Suprapubic skin (tissue), 4 donors: ENCODE measurements at places on chromosomes 7 and 10. TPM values are rescaled to one million over a fixed set of nuclear protein-coding genes. Genes with fewer than 3 reads are reported as not detected.

GRCh38 chr7:63925626-63926460 is 72.8 kb upstream of the ZNF722 start:
- peak overlapping the region; percentile 85 for H3K27ac ChIP-seq
- no peaks in the 10 kb centered on the region for H3K36me3 ChIP-seq
- H3K4me1 ChIP-seq, result peaks cover 15% of the 10 kb centered on the region
- no peaks in the 10 kb centered on the region for H3K27me3 ChIP-seq
- H3K4me3 ChIP-seq, result peak overlapping the region; percentile 58
- peak; percentile 88 for DNase-seq

CPA1 gene
- not detected for total RNA-seq

- no peaks in the 10 kb centered on the region for H3K27me3 ChIP-seq
- H3K36me3 ChIP-seq, result no peaks in the 10 kb centered on the region
- H3K27ac ChIP-seq, result no peak overlapping the region
- H3K4me1 ChIP-seq, result no peaks in the 10 kb centered on the region
- no peak for DNase-seq
- H3K4me3 ChIP-seq, result no peak overlapping the region
Observed at GRCh38 chr10:77333610-77334340, 303.8 kb downstream of the KCNMA1 start.

HOXA10 gene
- 6.9 TPM for total RNA-seq

GRCh38 chr10:5595994-5596471 is 70.4 kb downstream of the ASB13 start:
- H3K4me1 ChIP-seq, result peaks cover 19% of the 10 kb centered on the region
- DNase-seq, result no peak
- H3K4me3 ChIP-seq, result no peak overlapping the region
- no peak overlapping the region for H3K27ac ChIP-seq
- H3K27me3 ChIP-seq, result no peaks in the 10 kb centered on the region
- no peaks in the 10 kb centered on the region for H3K36me3 ChIP-seq

DNA sequence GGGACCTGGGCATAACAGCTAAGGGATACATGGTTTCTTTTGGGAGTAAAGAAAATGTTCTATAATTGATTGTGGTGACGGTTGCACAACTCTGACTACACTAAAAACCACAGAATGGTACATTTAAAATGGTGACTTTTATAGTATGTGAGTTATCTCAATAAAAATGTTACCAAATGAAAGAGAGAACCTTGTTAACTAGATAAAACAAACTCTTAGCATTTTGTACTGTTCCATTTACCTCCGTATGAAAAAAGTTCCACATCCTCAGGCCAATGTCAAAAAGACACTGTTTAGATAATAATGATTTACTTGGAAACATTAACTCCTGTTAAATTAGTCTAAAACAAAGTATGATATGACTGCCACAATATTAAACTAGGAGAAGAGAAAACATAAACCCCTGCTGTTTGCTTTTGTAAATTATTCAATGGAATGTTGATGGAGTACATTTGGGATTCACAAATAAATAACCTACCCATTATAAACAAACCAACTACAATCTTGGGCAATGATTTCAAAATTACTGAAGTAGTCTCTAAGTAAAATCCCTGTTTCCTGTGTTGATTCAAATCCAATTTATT is 60.7 kb downstream of the SMURF1 start:
- H3K27me3 ChIP-seq, result no peaks in the 10 kb centered on the region
- no peak for DNase-seq
- no peak overlapping the region for H3K27ac ChIP-seq
- H3K4me3 ChIP-seq, result no peak overlapping the region

- H3K36me3 ChIP-seq, result peaks cover 34% of the 10 kb centered on the region
- H3K27me3 ChIP-seq, result no peaks in the 10 kb centered on the region
- H3K4me3 ChIP-seq, result no peak overlapping the region
- H3K27ac ChIP-seq, result no peak overlapping the region
Observed at GRCh38 chr10:102384606-102385429, 10.7 kb upstream of the NFKB2 start.

DNA sequence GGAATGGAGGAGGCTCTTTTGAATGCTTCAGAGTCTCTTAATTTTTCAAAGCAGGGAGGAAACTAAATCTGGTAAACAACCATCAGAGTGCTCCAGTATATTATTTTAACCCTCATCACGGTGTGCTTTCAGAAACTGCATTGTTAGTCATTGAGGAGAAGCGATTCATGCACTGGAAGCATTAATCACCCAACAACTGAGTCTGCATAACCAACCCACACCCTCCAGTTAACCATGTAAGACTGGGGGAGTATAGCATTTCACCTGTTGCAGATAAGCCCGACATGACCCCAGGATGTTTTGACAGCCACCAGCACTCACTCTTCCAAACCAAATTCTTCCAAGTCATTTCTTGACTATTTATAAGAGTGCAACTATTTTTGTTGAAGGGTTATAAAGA is 257.6 kb downstream of the GATA3 start:
- no peak for DNase-seq
- no peaks in the 10 kb centered on the region for H3K27me3 ChIP-seq
- peaks cover 4% of the 10 kb centered on the region for H3K4me1 ChIP-seq
- no peak overlapping the region for H3K4me3 ChIP-seq
- H3K36me3 ChIP-seq, result no peaks in the 10 kb centered on the region

- H3K36me3 ChIP-seq, result no peaks in the 10 kb centered on the region
- H3K4me3 ChIP-seq, result no peak overlapping the region
- no peaks in the 10 kb centered on the region for H3K4me1 ChIP-seq
- no peak for DNase-seq
- no peak overlapping the region for H3K27ac ChIP-seq
- H3K27me3 ChIP-seq, result no peaks in the 10 kb centered on the region
Observed at GRCh38 chr7:17058568-17058967, 176.8 kb upstream of the AGR3 start.

SPDYE3 gene
- total RNA-seq, result not detected

PARP12 gene
- total RNA-seq, result 30.2 TPM

GRCh38 chr7:84490661-84491060 is 296.1 kb upstream of the SEMA3A start:
- H3K4me3 ChIP-seq, result no peak overlapping the region
- H3K4me1 ChIP-seq, result no peaks in the 10 kb centered on the region
- DNase-seq, result no peak
- no peaks in the 10 kb centered on the region for H3K36me3 ChIP-seq

GRCh38 chr10:116654816-116655215 is 34.1 kb downstream of the PNLIPRP2 start:
- H3K36me3 ChIP-seq, result no peaks in the 10 kb centered on the region
- peaks cover 3% of the 10 kb centered on the region for H3K27me3 ChIP-seq
- no peak overlapping the region for H3K27ac ChIP-seq
- no peak overlapping the region for H3K4me3 ChIP-seq
- DNase-seq, result no peak

- peak overlapping the region; percentile 86 for H3K4me3 ChIP-seq
- H3K4me1 ChIP-seq, result peaks cover 72% of the 10 kb centered on the region
- peak overlapping the region; percentile 11 for H3K27ac ChIP-seq
- no peaks in the 10 kb centered on the region for H3K27me3 ChIP-seq
Observed at GRCh38 chr10:125156739-125157480, 3.5 kb downstream of the CTBP2 start.

SMC3 gene
- 20.9 TPM for total RNA-seq
